ENCODE measurements at places on chromosomes 7 and 10. TPM values are rescaled to one million over a fixed set of nuclear protein-coding genes. Genes with fewer than 3 reads are reported as not detected.

DNA sequence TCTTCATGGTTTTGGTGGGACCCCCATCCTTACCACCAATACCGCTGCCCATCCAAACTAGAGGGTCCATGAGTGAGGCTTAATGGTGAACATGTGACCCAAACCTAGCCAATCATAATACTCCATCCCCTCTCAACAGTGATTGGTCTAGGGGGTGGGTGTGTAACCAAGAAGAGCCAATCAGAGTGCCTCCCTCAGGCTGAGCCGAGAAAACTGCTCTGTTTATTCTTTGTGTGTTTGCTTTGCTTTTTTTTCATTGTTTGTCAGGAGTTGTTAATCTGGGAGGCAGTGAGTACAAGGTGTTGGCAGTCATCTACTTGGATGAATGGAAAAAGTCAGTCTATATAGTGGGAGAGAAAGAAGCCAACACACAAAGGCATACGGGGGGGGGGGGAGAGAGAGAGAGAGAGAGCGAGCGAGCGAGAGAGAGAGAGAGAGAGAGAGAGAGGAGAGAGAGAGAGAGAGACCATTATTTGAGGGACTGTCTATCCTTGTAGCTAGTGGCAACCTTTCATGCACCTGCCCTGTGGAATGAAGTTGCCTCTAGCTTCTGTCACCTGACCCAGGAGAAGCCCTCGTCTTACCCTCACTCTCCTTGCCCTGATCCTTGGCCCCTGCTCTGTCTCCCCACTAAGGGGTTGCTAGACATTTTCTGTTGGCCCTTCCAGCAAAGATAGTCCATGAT lies 441.7 kb downstream of the TYW1 start:
- DNase-seq = no peak
- H3K27ac ChIP-seq = no peak overlapping the region
- no peaks in the 10 kb centered on the region for H3K4me1 ChIP-seq
- no peaks in the 10 kb centered on the region for H3K36me3 ChIP-seq
- H3K27me3 ChIP-seq = peaks cover 44% of the 10 kb centered on the region

- H3K27ac ChIP-seq = no peak overlapping the region
- no peak overlapping the region for H3K4me3 ChIP-seq
- H3K4me1 ChIP-seq = no peaks in the 10 kb centered on the region
- H3K27me3 ChIP-seq = no peaks in the 10 kb centered on the region
- no peaks in the 10 kb centered on the region for H3K36me3 ChIP-seq
Observed at GRCh38 chr7:136018104-136018503, 40.9 kb upstream of the MTPN start.

The ADRA2A gene
- 0.27 TPM for total RNA-seq

DNA sequence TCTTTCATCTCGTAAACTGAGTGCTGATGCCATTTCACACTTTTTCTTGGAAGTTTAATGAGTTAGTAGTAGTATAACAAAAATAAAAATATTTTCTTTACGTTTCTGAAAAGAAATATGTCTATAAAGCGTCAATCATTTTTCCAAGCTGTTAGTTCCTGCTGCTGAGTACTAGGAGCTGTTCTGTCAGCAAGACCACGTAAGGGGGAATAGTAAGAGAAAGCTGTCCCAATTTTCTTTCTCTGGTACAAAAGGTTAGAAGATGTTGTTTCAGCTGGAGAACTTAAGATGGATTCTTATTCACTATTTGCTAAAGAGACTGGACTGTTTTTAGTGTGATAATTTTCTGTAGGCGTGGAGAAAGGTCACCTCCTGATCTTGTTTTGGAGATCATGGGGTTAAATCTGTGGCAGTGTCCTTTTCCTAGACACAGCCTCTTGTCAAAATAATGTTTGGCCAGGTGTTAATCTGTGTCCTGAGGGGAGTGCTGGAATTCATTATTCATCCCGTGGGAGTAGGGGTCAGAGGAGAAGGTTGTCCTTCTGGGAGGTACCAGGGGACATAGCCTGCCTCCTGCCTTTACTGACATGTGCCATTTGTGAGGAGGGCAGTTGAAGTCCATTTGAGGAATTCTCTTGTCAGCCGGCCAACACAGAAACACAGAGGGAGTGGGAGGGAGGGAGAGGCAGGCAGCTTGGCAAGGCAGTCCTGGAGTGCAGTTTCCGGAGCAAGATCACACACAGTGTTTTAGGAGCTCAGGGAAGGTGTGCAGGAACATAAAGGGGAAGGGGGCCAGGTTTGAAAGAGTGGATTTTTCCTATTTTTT lies 368.7 kb downstream of the AUTS2 start:
- H3K4me3 ChIP-seq = peak overlapping the region; percentile 63
- no peaks in the 10 kb centered on the region for H3K27me3 ChIP-seq
- H3K27ac ChIP-seq = peak overlapping the region; percentile 49
- no peaks in the 10 kb centered on the region for H3K36me3 ChIP-seq
- peaks cover 52% of the 10 kb centered on the region for H3K4me1 ChIP-seq

DNA sequence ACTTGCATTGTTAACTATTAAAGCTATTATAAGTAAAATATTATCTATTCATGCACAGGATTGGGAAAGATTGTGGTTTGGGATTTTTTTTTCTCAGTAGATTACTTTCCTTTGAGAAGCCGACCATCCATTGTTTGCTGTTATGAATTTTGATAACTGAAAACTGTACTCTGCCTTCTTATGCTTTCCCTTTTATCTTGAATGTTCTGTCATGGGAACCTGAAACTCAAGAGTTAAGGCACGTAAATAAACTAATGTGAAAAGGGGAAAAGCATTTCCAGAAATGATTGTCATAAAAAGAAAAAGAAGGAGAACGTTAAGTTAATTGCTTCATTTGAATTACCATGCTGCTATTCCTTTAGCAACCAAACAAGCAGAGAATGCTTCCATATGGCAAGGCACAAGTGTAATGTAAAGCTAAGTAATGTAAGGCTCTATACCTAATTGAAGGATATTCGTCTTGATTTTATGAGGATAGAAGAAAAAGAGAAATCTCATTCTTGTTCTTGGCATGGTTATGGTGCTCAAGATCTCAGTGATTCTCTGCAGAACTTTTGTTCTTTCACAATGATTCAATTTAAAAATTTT lies 370.8 kb downstream of the AUTS2 start:
- no peaks in the 10 kb centered on the region for H3K36me3 ChIP-seq
- H3K27ac ChIP-seq = no peak overlapping the region
- peak overlapping the region; percentile 63 for H3K4me3 ChIP-seq
- DNase-seq = no peak
- H3K27me3 ChIP-seq = no peaks in the 10 kb centered on the region

The DYDC2 gene
- total RNA-seq = not detected

DNA sequence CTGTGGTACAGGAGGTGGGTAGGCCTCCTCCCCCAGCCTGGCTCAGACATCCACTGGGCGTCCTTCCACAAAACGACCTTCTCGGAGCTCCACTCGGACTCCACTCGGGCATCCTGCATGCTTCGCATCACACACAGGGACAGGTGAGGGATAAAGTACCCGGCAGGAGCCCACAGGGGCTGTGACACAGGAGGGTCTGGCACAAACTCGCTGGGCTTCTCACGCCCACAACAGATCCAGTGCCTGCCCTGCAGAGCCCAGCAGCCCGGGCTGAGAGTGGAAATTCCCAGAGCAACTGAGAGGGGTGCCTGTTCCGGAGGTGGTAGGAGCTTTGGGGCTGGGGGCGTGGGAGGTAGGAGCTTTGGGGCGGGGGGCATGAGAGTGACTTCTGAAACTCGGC lies 108.4 kb downstream of the MKI67 start:
- H3K27ac ChIP-seq = no peak overlapping the region
- no peaks in the 10 kb centered on the region for H3K27me3 ChIP-seq
- no peak for DNase-seq

The STEAP2 gene
- 6.1 TPM for total RNA-seq

- no peak overlapping the region for H3K27ac ChIP-seq
- H3K36me3 ChIP-seq = no peaks in the 10 kb centered on the region
- H3K4me1 ChIP-seq = no peaks in the 10 kb centered on the region
- no peak for DNase-seq
- peaks cover 4% of the 10 kb centered on the region for H3K27me3 ChIP-seq
Observed at GRCh38 chr10:111650088-111650487, 533.5 kb downstream of the GPAM start.

The COBL gene
- 77.1 TPM for total RNA-seq

GRCh38 chr7:23912065-23912464 lies 202.0 kb downstream of the STK31 start:
- no peaks in the 10 kb centered on the region for H3K36me3 ChIP-seq
- H3K4me1 ChIP-seq = no peaks in the 10 kb centered on the region
- H3K27me3 ChIP-seq = no peaks in the 10 kb centered on the region
- H3K27ac ChIP-seq = no peak overlapping the region

The SSC4D gene
- 0.99 TPM for total RNA-seq

The CHRM2 gene
- 76.2 TPM for total RNA-seq

- H3K36me3 ChIP-seq = no peaks in the 10 kb centered on the region
- H3K4me1 ChIP-seq = peaks cover 94% of the 10 kb centered on the region
- H3K4me3 ChIP-seq = peak overlapping the region; percentile 51
- peak overlapping the region; percentile 96 for H3K27ac ChIP-seq
- H3K27me3 ChIP-seq = no peaks in the 10 kb centered on the region
- no peak for DNase-seq
Observed at GRCh38 chr7:158816995-158817394, 12.3 kb downstream of the ESYT2 start.

DNA sequence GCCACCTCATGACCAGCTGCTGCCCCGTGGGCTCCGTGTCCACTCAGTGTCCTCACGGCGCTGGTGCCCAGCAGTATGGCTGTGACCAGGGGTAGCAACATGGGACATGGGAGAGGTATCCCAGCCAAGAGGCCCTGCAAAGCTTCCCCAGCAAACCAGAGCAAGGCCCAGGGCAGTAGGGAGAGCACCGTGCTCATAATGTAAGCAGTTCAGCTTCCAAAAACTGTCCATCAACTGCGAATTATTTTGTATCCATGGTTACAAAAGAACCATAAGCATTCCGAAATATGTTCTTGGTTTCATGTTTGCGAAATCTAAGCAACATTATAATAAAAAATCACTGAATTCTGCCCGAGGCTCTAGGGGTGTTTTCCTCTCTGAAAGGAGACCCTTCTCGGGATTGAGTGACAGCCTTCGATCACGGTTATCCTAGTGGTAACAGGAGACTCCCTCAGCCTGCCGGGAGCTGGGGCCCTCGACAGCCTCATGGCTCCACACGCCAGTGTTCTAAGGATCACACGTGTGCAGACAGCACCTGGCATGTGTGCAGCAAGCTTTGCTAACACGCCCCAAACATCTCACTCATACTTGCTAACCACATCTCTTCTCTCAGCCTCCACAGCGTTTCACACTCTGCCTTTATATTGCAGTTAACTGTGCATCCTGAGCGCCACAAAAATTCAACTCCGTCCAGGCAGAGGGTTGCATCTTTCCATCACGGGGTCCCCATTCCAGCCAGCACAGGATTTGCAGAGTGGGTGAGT lies 117.6 kb downstream of the DIP2C start:
- H3K27me3 ChIP-seq = no peaks in the 10 kb centered on the region
- no peaks in the 10 kb centered on the region for H3K36me3 ChIP-seq
- H3K4me3 ChIP-seq = no peak overlapping the region
- H3K4me1 ChIP-seq = peaks cover 23% of the 10 kb centered on the region
- H3K27ac ChIP-seq = no peak overlapping the region

DNA sequence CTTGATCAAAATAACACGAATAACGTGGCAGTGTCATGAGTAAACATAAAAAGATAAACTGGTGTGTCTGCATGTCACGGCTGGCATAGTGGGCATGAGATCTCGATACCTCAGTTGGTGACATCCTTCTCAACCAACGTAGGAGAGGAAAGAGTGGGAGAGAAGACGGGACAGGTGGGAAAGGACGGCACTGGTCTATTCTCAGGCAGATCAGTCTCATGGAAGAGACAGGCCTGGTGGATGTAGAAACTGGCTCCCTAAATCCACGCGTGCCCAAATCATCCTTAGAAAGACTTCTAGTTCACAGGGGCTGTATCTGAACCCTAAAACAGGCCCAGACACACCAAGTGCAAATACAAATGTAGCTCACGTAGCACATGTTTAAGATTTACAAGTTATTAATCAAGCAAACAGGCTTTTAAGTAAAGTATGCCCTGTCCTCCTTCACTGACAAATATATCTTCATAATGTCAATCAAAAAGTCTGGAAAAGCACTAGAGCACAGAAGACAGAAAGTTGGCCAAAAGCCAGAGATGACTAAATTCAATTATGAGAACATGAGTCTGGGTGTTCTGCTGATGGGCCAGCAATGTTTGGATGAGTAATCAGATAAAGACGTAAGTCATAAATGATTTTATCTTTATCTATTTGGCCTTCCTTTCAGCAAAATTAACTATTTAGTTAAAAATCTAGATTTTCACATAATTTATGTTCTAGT lies 56.3 kb downstream of the SFMBT2 start:
- H3K27me3 ChIP-seq = no peaks in the 10 kb centered on the region
- H3K4me3 ChIP-seq = no peak overlapping the region
- peaks cover 22% of the 10 kb centered on the region for H3K4me1 ChIP-seq
- DNase-seq = no peak

The GDF10 gene
- total RNA-seq = 0.22 TPM

GRCh38 chr7:133547981-133548380 lies 295.1 kb downstream of the EXOC4 start:
- H3K27ac ChIP-seq = no peak overlapping the region
- H3K4me1 ChIP-seq = no peaks in the 10 kb centered on the region
- no peak overlapping the region for H3K4me3 ChIP-seq
- DNase-seq = no peak
- H3K36me3 ChIP-seq = no peaks in the 10 kb centered on the region
- H3K27me3 ChIP-seq = no peaks in the 10 kb centered on the region

The SLC16A12 gene
- total RNA-seq = 2.0 TPM

The VWA2 gene
- total RNA-seq = not detected

GRCh38 chr10:101663097-101663496 lies 31.9 kb downstream of the FBXW4 start:
- H3K27ac ChIP-seq = no peak overlapping the region
- H3K4me1 ChIP-seq = peaks cover 9% of the 10 kb centered on the region
- no peak overlapping the region for H3K4me3 ChIP-seq

DNA sequence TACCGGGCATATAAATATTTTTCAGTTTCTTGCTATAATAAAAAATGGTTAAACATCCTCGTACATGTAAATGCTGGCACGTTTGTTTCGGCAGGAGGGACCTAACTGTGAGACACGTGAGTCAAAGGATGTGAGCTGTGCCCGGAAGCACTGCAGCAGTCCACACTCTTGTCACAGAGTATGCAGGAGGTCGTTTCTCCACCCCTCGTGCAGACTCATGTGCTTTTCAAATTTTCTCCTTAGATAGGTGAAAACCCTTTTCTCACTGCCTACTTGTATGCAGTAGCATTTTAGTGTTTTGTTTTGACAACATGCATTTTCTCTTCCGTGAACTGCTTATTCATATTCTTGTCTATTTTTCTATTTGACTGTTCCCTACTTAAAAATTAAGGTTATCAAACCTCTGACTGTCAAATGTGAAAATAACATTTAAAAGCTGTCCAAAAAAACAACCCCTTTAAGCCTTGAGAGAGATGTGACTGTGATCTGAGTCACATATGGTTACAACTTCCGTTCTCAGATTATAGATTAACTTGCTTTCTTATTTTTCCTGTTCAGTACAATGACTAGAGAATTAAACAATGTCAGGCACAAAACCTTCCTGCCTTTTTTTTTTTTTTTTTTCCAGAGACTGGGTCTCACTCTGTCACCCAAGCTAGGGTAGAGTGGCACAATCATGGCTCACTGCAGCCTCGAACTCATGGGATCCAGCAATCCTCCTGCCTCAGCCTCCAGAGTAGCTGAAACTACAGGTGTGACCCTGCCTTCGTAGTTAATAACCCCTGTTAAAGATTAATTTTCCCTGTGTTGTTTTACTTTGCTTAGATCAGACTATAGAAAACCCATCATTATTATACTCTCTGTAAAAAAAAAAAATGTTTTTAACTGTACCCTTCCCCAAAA lies 45.1 kb downstream of the DPY19L1 start:
- no peaks in the 10 kb centered on the region for H3K36me3 ChIP-seq
- H3K4me3 ChIP-seq = no peak overlapping the region
- peaks cover 4% of the 10 kb centered on the region for H3K4me1 ChIP-seq
- H3K27me3 ChIP-seq = no peaks in the 10 kb centered on the region
- no peak for DNase-seq
